ENCODE measurements at places on chromosomes 1 and 21. TPM values are rescaled to one million over a fixed set of nuclear protein-coding genes. Genes with fewer than 3 reads are reported as not detected.

- H3K27ac ChIP-seq, result peak overlapping the region; percentile 94
- H3K27me3 ChIP-seq, result no peaks in the 10 kb centered on the region
- no peaks in the 10 kb centered on the region for H3K4me1 ChIP-seq
These were observed 74.1 kb downstream of the CD46 start for GRCh38 chr1:207825719-207826556.

DNA sequence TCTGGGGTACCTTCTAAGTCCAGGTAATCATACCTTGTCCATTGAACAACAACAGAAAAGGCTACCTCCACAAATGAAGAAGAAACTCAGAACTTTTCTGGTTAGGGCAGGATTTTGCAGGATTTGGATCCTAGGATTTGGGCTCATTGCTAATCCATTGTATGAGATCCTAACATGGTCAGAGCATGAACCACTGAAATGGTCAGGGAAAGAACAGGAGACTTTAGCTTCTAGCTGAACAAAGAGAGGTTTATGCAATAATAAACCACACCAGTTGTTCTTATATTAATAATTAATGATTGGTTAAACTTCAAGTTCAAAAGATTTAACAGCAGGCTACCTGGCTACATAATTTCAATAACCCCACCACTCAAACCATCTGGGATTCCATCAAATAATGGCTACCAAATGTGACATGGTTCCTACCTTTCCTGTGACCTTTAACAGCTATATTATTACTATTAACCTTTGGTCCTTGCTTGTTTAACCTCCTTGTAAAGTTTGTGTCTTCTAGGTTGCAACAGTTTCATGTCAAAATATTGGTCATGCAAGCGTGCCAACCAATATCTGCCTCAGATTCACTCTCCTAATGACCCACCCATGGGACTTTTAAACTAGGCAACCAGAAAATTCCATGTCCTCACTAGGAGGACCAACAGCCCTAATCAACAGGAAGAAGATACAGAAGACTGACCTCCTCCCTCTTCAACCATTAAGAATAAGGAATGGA is 60.6 kb upstream of the USH2A start:
- no peaks in the 10 kb centered on the region for H3K36me3 ChIP-seq
- no peak overlapping the region for H3K27ac ChIP-seq
- no peaks in the 10 kb centered on the region for H3K4me1 ChIP-seq

DNA sequence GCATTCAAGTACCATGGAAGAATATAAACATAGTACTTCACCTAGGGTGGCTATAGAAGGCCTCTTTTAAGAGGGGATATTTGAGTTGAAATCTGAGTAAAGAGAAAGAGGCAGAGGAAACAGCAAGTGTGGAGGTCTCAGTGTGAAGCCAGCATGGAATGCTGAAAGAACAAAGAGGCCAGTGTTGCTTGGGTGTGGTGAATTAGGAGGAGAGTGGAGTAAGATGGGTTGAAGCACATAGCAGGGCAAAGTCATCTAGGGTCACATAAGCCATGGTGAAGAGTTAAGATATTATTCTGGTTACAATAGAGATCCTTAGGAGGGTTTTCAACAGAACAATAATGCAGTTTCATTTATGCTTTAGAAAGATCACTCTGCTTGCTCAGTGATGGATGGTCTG is 37.5 kb downstream of the C1orf141 start:
- no peak overlapping the region for H3K27ac ChIP-seq
- no peak overlapping the region for H3K4me3 ChIP-seq
- no peak for DNase-seq
- no peaks in the 10 kb centered on the region for H3K27me3 ChIP-seq

DNA sequence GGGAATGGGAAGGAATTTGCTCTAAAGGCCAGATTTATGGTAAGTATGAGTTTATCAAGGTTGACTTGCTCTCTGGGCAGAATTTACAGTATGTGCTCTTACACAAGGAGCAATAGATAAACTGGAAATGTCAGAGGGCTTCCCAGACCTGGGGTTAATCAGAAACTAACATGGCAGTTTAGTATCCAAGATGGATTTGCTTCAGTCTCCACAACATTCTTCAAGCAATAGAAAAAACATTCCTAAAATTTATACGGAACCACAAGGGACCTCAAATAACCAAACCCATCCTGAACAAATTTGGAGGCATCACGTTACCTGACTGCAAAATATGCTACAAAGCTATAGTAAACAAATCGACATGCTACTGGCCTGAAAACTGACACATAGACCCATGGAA is 606.7 kb upstream of the CHRM3 start:
- H3K4me3 ChIP-seq, result no peak overlapping the region
- H3K27me3 ChIP-seq, result no peaks in the 10 kb centered on the region
- no peak overlapping the region for H3K27ac ChIP-seq
- DNase-seq, result no peak

DNA sequence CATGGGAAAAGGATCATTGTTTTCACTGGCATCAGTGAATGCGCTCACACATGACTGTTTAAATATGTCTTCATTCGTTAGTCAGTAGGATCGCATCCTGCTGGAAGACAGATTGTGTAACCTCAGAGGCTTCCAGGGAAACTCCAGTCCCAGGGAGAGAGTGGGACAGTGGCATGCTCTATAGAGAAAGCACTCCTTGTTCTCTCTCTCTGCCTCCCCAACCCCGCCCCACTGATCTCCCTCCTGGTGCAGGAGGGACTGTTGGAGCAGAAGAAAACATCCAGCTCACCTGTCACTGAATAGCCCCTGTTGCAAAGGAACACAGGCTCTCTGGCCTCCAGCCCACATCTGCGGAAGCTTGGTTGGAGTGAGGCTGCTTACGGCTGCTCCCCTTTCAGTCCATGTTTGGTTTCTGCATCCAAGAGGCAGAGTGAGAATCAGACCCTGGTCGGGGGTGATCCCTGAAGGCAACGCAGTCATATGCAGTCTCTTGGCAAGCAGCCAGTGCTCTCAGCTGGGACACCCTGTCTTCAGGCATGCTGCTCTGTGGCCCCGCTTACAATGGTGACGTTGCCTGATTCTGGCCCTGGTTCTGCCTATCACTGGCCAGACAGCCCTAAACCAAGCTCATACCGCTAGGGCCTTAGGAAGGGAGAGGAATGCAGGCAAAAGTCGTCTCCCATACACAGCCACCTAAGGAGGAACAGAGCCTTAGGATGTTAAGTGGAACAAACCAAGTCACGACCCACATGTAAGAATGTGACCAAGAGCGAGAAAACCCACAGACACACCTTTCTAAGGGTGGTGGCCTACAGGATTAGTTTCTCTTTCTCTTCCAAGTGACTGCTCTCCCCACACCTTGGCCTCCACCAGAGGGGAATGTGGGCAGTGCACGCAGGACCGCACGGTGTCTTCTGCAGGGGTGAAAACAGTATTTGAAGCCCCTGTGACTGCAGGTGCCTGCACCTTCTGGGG is 39.7 kb downstream of the BACE2 start:
- peak overlapping the region; percentile 14 for H3K4me3 ChIP-seq
- H3K27me3 ChIP-seq, result no peaks in the 10 kb centered on the region
- peaks cover 20% of the 10 kb centered on the region for H3K4me1 ChIP-seq

DNA sequence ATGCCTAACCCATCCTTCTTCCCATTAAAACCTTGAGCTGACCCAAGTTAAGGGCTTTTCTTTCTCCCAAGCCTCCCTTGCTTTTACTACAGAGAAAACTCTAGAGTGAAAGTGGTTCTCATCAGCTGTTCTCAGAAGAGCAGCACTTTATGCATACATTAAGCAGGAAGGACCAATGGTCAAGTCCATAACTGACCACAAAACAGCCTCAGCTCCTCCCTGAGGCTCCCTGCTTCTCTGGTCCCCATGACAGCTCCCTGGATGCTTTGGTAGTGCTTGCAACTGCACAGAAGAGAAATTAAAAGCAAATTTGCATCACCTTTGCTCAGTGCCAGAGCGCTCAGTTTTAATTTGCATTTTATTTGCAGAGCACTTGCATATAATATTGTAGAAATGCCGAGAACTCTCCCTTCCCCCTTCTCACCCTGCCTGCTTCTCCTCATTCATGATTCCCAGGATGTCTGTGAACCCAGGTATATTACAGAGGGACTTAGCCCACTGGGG is 56.1 kb downstream of the LMX1A start:
- no peaks in the 10 kb centered on the region for H3K4me1 ChIP-seq
- H3K27ac ChIP-seq, result no peak overlapping the region
- H3K27me3 ChIP-seq, result no peaks in the 10 kb centered on the region
- H3K4me3 ChIP-seq, result no peak overlapping the region

DNA sequence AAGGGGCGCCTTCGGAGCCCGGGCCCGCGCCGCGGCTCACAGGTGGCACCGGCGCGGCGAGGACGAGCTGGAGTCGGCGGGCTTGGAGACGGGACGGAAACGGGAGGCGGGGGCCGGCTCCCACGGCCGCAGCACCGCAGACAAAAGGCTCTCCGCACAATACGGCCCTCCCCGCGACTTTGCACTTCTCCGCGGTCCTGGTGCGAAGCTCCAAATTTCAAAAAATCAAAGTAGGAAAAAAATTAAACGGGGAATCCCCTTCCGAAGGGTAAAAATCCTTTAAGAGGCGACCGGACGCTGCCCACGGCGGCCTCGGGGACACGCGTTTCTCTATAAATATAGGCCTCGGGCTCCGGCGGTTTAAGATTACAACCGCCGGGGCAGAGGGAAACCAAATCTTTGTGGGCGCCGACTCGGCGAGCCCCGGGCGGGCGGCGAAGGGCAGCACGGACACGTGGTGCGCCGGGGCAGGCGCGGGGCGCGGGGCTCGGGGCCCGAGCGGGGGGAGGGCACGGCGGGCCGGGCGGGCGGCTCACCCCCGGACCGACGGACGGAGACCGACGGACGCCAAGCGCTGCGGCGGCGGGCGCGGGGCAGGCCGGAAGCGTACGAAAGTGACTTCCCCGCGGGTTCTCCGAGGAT is 453 bp downstream of the PABPC4 start:
- H3K27ac ChIP-seq, result peak overlapping the region; percentile 90
- peaks cover 31% of the 10 kb centered on the region for H3K4me1 ChIP-seq
- peak overlapping the region; percentile 86 for H3K4me3 ChIP-seq
- H3K27me3 ChIP-seq, result no peaks in the 10 kb centered on the region

RCSD1 gene
- total RNA-seq, result 8.0 TPM

ADORA1 gene
- total RNA-seq, result not detected

- H3K27me3 ChIP-seq, result no peaks in the 10 kb centered on the region
- peaks cover 6% of the 10 kb centered on the region for H3K4me1 ChIP-seq
These were observed 22.4 kb upstream of the EPS8L3 start for GRCh38 chr1:109786112-109786480.

LIPI gene
- total RNA-seq, result not detected

GRCh38 chr1:177024623-177025022 is 139.9 kb downstream of the ASTN1 start:
- no peaks in the 10 kb centered on the region for H3K4me1 ChIP-seq
- H3K36me3 ChIP-seq, result no peaks in the 10 kb centered on the region
- H3K27me3 ChIP-seq, result no peaks in the 10 kb centered on the region
- H3K4me3 ChIP-seq, result no peak overlapping the region

DNA sequence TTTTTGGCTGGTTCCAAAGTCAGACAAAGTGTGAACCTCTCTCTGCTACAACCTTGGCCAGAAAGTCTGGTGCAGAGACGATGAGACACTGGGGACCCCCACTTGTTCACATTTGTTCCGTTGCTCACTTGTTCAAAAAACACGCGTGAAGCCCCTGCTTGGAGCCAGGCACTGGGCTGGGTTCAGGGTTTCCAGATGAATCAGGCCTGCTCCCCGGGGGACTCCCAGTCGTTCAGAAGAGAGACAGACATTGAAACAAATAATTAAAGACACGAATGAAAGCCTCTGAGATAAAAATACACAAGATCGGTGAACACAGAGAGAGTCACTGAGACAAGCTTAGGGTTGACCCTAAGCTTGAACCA is 101.5 kb upstream of the RUNX3 start:
- DNase-seq, result no peak
- peak overlapping the region; percentile 57 for H3K27ac ChIP-seq
- H3K4me3 ChIP-seq, result no peak overlapping the region
- H3K27me3 ChIP-seq, result no peaks in the 10 kb centered on the region

DCDC2B gene
- total RNA-seq, result not detected

DNA sequence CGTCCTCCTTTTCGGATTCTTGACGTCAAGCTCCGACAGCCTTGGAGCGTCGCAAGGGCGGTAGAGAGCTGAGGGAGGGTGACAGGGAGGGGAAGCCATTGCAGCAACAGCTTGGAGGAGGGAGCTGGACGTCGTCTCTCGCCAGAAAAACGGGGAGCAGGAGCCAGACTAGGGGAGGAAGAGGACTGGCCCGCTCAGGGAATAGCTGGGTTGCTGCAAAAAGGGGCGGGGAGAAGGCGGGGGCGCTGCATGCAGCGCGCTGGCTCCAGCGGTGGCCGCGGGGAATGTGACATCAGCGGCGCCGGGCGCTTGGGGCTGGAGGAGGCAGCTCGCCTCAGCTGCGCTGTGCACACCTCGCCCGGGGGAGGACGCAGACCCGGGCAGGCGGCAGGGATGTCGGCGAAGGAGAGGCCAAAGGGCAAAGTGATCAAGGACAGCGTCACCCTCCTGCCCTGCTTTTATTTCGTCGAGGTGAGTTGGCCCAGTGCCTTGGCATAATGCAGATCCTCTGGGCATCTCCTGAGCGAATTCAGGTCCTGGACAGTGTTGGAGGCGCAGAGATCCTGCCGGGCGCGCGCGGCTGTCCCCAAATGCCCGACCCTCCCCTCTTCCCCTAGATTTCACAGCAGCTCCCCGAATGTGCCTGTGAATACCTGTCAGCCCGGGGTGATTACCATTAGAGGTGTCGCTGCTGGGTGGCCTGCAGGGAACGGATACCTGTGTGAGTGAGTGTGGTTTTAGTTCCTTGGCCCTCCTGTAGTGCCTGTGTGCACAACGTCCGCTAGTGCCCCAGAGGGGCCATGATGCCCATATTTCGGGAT is at the start of gene PLPPR4:
Gene PLPPR4 (plus strand): TSS at position 292 of the 821 bp plus-strand sequence. CDS start 102 bp downstream, at position 394.
- peak within 1 kb of the TSS; percentile 13 for H3K4me3 ChIP-seq
- no peaks in the 10 kb centered on the region for H3K27me3 ChIP-seq
- no peak within 1 kb of the TSS for H3K27ac ChIP-seq
- H3K4me1 ChIP-seq, result no peaks in the 10 kb centered on the region
- H3K36me3 ChIP-seq, result no peaks in the 10 kb centered on the region

LDLRAD1 gene
- total RNA-seq, result not detected

GRCh38 chr21:41235201-41235600 is 67.2 kb downstream of the BACE2 start:
- H3K4me3 ChIP-seq, result no peak overlapping the region
- H3K27ac ChIP-seq, result no peak overlapping the region
- peaks cover 6% of the 10 kb centered on the region for H3K36me3 ChIP-seq
- H3K27me3 ChIP-seq, result no peaks in the 10 kb centered on the region

OR10T2 gene
- not detected for total RNA-seq

DNA sequence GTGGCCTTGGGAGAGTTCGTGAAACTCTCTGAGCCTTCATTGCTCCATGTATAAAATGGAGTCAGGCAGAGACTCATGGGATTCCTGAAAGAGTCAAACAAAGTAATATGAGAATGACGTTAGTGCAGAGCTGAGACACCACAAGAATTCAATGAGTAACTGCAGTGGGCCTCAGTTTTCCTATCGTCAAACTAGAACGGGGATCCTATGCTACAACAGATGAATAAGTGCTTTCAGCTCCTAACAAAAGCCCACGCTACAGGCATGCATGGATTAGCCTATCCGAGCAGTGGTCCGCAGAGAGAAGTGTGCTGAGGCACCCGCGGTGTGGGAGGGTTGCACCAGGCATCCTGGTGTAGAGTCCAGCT is 124.7 kb downstream of the SYF2 start:
- no peaks in the 10 kb centered on the region for H3K36me3 ChIP-seq
- no peaks in the 10 kb centered on the region for H3K27me3 ChIP-seq
- H3K4me3 ChIP-seq, result no peak overlapping the region
- no peak for DNase-seq

Data from sigmoid colon (tissue), 7 donors.